ENCODE measurements at places on chromosomes 4 and X. TPM values are rescaled to one million over a fixed set of nuclear protein-coding genes. Genes with fewer than 3 reads are reported as not detected.

DNA sequence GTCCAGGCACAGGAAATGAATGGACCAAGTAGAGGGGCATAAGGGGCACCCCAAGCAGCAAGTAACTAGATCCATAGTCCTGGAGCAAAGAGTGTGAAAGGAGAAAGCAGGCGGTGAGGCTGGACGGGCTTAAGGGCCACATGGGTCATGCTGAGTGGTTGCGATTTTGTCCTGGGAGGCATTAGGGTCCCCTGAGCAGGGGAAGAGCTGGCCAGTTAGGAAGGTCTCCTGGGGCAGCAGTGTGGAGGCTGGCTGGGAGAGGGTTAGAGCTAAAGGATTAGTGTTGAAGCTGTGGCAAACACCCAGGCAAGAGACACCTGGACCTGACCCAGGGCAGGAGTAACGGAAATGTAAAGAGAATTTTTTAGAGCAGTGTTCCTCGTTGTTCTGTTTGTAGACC, 26.5 kb downstream of the MYOZ2 start:
- no peak for DNase-seq

The S100G gene
- total RNA-seq = not detected

GRCh38 chr4:182799515-182800215, 117.5 kb downstream of the DCTD start:
- DNase-seq = no peak

DNA sequence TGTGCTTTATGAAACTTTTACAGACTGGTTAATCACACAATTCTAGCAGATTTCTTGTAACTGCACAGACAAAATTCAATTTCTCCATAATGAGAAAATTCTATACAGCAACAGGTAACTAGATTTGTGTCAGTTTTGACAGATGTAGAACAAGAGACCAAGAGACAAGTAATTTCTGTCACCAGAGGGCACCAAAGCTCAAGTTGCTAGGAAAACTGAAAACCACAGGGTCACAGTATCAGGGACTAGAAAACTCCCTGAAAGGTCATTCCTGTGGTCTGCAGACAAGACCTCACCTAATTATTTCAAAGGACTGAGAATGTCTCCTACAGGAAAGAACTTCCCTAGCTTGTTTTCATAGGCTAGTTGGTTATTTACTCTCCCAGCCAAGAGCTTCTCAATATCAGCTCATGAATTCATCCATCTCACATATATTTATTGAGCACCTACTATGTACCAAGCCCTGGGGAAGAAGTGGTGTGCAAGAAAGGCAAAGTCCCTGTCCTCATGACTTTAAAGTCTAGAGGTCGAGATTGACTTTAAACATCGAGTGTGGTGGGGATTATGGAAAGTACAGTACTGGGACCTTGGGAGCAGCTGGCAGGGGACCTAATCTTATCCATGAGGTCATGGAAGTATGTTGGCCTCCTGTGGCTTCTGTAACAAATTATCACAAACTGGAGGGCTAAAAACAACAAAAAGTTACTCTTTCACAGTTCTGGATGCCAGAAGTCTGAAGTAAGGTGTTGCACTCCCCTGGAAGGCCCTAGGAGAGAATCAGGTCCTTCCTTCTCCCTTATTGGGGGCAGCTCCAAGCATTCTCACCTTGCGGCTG, 47.8 kb upstream of the SETD7 start:
- peak; percentile 68 for DNase-seq
